ENCODE measurements at places on chromosomes 3 and 15.

DNA sequence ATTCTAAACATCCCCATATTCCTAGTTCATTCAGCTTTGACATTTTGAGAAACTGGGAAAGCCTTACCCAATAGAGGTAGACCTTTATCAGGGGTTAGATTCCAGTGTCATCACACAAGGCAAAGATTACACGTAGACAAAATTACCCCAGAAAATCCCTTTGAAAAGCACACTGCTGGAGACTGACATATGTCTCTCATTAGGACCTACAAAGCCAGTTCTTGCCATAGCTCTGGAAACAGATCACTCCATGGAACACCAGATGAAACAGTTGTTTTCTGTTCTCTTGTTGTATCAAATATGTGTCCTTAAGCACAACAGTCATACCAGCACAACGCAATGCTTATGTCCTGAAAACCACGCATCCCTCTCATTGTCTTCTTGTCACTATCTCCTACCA is 44.7 kb downstream of the RARB start:
- no peak for ATAC-seq

- no peak for ATAC-seq
These were observed 343.3 kb downstream of the DIPK2A start for GRCh38 chr3:144314946-144315345.

- ATAC-seq: no peak
These were observed 238.0 kb upstream of the EOMES start for GRCh38 chr3:27960133-27960532.

DNA sequence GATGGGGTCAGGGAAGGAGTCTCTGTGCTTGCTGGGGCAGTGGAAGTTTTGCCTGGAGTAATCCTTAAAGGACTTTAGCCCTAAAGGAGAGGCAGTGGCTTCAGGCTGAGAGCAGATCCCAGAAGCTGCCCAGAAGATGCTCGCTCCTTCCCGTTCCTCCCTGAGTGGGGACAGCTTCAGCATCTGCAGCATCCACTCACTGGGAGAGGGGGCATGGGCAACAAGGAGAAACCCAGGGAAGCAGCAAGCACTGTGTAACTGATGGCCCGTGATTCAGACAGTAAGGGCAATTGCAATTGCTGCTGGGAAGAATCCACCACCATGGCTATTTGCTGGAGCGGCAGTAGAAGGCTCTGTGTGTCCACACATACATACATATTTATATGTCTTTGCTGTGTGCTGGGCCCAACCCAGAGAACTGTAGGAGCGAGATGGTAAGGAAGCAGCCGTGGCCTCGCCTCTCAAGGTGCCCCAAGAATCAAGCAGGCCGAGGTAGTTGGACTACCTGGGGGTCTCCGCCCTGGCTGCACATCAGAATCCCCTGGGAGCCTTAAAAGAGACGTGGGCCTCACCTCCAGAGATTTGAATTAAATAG is 5.8 kb upstream of the PAQR5 start:
- ATAC-seq: no peak

DNA sequence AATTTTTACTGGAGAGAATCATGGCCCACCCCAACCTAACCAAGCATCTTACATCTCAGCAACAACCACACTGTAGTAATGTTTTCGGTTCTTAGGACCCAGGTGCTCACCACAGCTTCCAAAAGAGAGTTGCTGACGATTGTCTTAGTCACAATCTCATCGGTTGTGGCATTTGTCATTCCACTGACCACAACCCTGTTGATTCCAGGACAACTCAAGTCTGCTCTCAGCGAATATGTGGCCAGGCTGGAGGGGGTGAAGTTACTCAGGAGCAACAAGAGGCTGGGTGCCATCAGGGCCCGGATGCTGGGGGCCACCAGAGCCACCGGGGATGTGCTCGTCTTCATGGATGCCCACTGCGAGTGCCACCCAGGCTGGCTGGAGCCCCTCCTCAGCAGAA is 25.9 kb downstream of the GALNT15 start:
- no peak for ATAC-seq

- ATAC-seq: no peak
These were observed 14.1 kb downstream of the SOX2 start for GRCh38 chr3:181725830-181726229.

- no peak for ATAC-seq
These were observed 7.5 kb downstream of the MORF4L1 start for GRCh38 chr15:78880242-78880533.

DNA sequence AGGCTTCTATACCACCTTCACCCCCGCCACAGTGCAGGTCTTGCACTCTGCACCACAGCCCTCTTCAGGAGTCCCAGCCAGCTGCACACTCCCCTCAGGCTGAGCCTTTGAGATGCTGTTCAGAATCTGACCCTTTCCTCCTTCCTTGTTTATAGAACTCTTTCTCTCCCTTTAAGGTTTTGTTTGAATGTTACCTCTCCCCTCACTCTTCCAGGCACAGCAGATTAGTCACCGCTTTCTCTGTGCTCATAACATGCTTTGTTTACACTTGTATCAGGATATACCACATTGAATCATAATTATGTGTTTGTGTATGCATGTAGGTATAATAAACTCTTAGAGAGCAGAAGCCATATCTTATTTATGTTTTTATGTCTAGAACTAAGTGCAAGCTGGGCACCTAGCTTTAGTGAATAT is 168.4 kb upstream of the BCL6 start:
- ATAC-seq: no peak

- no peak for ATAC-seq
These were observed 47.3 kb downstream of the KLF13 start for GRCh38 chr15:31373970-31374369.

GRCh38 chr15:54354341-54354740 is 376.1 kb downstream of the UNC13C start:
- no peak for ATAC-seq

DNA sequence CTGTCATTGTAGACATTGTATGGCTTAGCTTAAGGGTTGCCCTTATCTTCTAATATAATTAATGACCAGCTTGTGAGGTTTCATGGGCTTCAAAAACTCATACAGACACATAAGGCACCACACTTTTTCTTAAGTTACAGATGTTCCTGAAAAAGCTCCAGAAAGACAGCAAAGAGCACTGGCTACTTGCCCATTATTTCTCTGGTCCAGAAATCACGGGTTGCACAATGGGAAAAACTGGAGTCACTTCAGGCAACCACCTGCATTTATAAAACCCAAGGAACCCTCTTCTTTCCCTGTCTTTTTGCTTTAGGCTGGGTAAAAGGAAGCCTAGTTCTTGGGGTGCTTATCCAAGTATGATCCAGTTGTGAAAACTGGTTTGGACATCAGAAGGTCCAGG is 2.3 kb upstream of the COL6A6 start:
- ATAC-seq: no peak

DNA sequence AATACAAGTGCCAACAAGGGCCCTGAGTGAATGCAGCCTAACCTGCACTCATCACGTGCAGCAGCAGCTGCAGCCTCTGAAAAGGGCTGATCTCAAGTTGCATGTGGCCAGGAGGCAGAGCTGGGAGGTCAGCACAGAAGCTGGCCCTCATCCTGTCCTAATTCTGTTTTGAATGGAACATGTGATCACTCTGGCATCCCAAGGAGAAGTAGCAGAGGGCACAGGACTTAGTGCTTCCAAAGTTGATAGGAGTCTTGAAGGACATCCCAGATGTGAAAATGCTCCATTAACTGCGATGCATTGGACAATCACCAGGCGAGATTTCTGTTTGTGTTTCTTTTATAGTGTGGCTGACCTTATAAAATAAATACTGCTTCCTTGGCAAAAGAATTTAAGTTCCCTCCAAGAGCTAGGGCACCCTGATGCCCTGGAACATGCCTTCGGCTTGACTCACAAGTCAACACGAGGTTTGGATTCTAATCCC is 31.6 kb upstream of the STAG1 start:
- no peak for ATAC-seq

DNA sequence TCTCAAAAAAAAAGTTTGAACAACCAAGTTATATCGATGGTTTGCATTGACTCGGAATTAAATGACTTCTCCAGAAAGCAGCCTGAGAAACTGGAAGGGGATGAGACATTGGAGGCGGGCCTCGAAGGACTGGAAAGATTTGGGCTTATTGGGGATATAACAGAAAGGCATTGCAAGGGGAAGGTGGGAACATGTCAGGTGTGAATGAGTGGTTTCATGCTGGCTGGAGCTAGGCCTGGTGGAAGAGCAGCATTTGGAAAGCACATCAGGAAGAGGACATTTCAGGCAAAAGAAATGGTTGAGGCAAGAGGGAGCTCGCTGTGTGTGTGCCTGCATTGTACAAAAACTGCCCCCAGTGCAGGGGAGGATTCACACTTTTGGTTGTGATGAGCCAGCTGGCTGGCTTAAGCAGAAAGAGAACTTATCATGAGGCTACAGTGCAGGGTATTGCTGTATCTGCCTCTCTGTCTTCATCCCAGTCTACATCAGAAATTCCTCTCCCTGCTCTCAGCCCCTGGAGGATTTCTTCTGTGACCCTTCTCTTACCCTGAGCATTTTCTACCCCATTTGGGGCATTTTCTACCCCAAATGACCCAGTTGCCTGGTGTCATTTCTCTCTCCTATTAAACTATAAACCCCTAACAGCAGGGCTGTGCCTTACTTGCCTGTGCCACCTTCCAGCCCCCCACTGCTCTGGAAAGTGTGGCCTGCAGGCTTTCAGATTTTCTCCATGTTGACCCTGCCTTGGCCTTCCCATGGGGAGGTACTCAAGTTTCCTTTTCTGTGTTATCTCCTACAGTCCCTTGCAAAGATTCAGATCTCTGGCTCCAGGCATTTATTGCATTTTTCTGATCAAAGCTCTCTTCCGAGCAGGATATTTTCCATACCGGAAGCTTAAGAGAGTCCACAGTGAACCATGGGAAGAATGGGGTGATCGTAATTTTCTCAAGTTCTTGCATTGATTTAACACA is 64.4 kb upstream of the FLNB start:
- no peak for ATAC-seq

- no peak for ATAC-seq
These were observed 98.1 kb upstream of the ACP3 start for GRCh38 chr3:132218817-132219755.

GRCh38 chr15:58535894-58536293 is 104.1 kb downstream of the LIPC start:
- no peak for ATAC-seq

GRCh38 chr3:179449636-179450035 is 1.6 kb downstream of the GNB4 start:
- ATAC-seq: no peak

- no peak for ATAC-seq
These were observed 13.3 kb upstream of the SOX2 start for GRCh38 chr3:181698263-181698954.

DNA sequence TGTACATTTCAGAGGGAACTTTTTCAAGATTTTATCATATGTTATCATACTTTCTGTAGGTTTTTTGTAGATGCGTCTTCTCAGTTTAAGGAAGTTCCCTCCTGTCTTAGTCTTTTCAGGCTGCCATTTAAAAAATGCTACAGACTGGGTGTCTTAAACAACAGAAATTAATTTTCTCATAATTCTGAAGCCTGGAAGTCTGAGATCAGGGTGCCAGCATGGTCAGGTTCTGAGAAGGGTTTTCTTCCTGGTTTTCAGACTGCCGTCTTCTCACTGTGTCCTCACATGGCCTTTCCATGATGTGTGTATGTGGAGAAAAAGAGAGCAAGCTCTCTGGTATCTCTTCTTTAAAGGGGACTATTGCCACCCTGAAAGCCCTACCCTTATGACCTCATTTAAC is 189.9 kb upstream of the SOX2 start:
- ATAC-seq: no peak

GRCh38 chr15:33113666-33114373 is 80.7 kb downstream of the FMN1 start:
- no peak for ATAC-seq
